ENCODE measurements at places on chromosomes 12 and 14.

DNA sequence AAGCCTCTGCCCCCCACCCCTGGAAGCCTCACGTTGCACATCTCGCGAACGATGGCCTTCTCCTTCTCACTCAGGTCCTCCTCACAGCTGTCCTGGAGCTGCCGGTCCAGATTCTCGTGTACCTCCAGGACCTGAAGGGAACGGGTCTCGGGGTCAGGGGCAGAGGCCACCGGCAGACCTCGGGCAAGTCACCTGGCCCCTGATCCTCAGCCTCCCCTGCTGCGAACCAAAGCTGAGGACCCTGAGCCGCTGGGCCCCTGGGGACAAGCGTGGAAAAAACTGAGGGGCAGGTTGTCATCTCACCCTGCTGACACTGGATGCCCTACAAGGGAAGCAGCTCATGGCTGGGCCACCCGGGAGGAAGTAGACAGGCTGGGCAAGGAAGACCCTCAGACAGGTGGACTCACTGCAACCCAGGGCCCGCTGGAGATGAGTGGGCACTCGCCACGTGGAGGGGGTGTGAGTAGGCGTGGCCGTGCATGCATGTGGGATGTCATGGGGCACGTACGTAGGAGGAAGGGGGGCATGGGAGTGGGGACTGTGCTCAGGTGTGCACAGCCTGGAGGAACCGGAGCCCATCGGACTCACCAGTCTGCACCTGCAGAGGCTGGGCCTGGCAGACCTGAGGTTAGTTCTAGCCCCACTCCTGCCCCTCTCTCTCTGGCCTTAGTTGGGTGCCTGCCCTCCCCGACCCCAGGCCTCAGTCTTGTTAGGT is 35.1 kb downstream of the CCNK start:
- no peak for DNase-seq

GRCh38 chr14:69038455-69039287 is 59.6 kb upstream of the ACTN1 start:
- no peak for DNase-seq

DNA sequence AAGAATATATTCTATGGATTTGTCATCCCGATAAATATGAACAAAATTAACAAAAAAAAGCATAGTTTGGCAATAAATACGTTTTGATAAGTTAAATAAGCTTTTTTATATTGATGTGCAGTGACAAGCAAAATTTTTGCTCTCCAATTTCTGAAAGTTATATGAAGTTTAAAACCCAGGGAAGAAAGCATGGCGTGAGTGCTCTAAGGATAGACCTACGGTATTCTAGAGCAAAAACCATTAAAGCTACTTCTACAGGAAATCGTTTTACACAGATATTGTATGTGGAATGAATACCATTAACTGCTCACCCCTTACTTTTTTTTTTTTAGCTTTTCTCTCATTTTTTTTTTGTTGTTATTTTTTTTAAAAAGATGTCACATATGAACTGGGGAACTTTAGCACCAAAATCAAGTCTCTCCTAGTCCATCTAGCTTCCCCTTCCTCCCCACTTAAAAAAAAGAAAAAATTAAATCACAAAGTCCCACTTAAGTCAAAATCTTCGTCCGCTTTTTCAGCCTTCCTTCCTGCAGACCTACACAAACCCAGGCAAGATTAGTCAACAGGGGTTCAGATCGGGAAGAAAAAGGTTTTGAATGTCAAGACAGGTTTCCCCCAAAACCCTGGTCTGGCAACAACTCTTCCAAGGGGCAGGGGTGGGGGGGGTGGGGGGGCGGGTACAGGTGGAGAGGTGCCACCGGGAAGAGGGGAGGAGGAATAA is 4.4 kb downstream of the ZFP36L1 start:
- no peak for DNase-seq

GRCh38 chr12:52041695-52042123 is 9.5 kb upstream of the NR4A1 start:
- no peak for DNase-seq

- DNase-seq = no peak
These were observed 133.7 kb downstream of the PAPOLA start for GRCh38 chr14:96635850-96636249.

DNA sequence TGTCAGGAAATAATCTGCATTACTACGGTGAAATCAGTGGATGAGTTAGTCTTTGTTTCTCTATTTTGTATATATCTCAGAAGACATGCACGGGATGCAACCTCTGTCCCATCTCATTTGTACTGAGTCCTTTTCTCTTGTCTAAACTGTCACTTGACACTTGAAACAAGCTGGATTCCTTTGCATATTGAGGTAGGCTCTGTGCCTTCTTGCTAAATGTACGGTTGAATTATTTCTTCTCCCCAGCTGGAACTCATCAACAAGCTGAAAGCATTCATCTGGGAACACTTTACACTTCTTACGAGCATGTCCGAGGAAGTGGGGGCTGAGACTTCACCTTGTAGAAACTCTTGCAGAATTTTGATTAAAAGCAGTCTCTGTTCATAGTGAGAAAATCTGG is 119.5 kb downstream of the VEZT start:
- no peak for DNase-seq

- DNase-seq = no peak
These were observed 100.2 kb downstream of the B4GALNT3 start for GRCh38 chr12:559906-560455.

DNA sequence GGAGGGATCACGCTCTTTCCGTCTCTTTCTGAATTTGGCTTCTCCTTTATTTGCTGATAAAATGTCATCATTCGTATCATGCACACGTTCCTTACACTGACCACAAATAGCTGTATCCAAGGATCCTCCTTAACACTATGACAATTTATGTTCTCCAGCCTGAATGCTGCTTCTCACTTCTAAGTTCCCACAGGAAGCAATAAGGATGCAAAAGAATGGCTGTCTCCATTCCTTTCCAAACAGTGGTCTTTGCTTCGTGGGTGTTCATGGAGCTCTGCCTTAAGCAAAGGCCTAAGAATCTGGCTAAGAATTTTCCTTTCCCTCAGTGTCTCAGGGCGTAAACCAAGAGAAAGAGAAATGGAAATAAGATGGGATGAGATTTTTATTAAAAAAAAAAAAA is 200.2 kb downstream of the ITPR2 start:
- no peak for DNase-seq

GRCh38 chr12:18224745-18225144 is 36.6 kb upstream of the PIK3C2G start:
- no peak for DNase-seq

- no peak for DNase-seq
These were observed 14.7 kb downstream of the GPR132 start for GRCh38 chr14:105050551-105050897.

- no peak for DNase-seq
These were observed 69.9 kb downstream of the PAH start for GRCh38 chr12:102847131-102847530.

DNA sequence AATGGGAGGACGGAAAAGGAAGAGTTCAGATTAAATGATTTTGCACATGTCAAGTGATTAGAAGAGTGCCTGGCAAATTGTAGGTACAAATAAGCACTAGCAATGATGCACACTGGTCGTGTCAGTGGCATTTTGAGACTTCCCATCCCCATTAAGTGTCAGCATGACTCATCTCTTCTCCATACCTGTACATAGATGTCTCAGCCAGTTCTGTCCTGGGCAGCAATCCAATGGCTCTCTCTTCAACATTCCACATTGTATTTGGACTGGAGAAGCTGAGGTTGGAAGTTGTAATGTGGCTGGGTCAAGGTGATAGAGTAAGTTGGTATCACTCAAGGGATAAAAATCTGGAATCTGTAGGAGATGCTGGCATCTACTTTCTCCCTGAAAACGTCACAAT is 742.7 kb downstream of the VRK1 start:
- DNase-seq = no peak

DNA sequence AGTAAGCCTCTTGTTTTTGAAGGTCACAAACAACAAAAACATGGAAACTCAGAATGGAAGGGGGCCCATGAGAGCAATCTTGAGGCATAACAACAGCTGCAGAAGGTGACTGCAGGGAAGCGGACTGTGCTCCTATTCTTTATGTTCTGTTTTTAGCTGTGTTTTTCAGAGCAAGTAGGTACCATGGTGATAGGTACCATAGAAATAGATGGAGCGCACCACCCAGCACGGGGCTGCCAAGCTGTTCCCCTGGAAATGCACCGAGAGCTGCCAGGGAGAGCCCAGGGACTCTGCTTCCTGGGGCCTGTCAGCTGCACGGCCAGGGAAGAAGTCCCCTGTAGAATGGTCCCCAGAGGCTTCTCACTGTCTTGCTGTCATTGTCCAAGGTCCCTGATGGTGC is 32.8 kb downstream of the DGLUCY start:
- DNase-seq = no peak

Data from activated CD8-positive, alpha-beta memory T cell treated with anti-CD3 and anti-CD28 coated beads for 48 hours (primary cell).